ENCODE measurements at places on chromosomes 1 and 21.
A peak's percentile ranks its signal among the peaks of the same experiment; 100 is the strongest.

GRCh38 chr21:45318146-45318555, 30.5 kb upstream of the POFUT2 start:
- no peak for DNase-seq

DNA sequence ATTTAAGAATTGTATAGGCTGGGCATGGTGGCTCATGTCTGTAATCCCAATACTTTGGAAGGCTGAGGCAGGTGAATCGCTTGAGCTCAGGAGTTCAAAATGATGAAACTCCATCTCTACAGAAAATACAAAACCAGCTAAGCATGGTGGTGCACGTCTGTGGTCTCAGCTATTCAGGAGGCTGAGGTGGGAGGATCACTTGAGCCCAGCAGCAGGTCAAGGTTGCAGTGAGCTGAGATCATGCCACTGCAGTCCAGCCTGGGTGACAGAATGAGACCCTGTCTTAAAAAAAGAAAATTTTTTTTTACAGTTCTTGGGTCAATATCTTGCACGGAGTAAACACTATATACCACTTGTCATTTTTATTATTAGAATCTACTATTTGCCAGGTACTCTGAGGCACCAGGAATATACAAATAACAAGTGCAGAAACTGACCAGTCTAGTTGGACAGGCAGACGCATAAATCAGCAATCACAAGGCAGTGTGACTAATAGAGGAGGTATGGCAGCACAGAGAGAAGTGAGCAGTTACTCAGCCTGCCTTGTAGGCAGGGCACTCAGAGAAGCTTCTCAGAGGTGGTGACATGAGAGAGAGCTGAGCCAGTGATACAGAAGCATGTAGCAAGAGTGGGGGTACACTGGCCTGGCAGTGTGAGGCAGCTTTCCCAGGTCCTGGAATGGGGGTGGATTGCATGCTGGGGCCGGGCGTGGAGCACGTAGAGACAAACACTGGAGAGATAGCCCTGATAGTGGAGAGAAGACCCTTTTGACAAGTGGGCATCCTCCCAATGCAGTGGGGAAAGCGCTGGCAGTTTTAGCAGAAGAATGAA, 8.0 kb downstream of the PHLDA3 start:
- no peak for DNase-seq

- no peak for DNase-seq
These were observed 26.2 kb downstream of the RHEX start for GRCh38 chr1:206079135-206079534.

DNA sequence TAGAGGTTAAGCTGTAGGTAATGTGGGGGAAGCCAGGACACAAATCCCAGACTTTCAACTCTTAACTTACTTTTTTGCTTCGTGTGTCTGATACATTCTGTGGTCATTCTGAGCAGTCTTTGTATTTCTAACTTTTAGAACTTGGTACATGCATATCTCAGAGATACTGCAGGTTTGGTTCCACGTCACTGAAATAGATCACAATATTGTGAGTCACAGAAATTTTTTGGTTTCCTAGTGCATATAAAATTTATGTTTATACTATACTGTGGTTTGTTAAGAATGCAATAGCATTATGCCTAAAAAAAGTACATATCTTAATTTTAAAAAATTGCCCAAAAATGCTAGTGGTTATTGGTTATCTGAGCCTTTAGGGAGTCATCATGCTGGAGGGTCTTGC, 3.2 kb downstream of the URB2 start:
- DNase-seq, result no peak

DNA sequence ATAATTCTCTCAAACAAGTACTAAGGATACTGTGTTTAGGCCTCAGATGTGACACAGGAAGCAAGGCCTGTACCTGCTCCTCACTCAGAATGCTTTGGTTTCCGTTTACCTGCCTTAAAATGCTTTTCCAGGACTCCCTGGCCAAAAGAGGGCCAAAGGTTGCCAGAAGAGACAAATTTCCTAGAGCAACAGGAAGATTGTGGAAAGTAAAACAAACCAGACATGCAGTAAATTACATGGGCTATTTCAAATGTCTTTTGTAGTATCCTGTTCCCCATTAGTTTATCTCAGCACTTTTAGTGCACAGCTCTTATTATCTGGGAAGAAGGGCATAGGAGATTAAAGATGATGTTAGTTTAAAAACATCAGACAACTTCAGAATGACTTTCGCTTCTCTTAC, 280.0 kb downstream of the NFIA start:
- no peak for DNase-seq

DNA sequence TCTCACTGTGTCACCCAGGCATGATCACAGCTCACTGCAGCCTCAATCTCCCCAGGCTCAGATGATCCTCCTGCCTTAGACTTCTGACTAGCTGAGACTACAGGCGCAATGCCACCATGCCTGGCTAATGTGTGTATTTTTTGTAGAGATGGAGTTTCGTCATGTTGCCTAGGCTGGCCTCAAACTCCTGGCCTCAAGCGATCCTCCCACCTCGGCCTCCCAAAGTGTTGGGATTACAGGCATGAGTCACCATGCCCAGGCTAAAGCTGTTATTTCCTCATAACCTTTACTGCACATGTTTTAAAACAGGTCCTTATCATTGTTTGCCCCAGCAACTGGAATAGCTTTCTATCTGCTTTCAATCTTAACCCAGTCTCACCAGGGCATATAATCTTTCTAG, 2.9 kb downstream of the SARS1 start:
- DNase-seq, result no peak

DNA sequence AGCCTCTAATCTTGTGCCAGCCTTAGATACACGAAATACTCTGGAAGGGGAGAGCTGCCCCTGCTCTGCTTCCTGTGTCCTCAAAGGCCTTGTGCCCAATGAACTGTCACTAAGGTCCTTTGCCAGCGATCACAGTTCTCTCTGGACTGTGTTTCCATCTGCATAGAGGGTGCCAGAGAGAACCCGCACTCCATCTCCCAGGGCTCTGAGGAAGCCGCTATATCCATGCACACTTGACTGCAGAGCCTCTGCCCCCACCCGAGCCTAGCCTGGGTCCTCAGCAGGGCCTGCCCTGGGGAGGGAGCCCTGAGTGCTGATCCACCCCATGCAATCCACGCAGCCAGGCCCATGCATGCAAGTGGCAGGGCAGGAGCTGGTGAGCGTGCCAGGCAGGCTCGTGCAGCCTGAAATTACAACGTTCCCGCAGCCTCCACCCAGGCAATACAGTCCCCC, 30.6 kb upstream of the KIF21B start:
- DNase-seq, result no peak

DNA sequence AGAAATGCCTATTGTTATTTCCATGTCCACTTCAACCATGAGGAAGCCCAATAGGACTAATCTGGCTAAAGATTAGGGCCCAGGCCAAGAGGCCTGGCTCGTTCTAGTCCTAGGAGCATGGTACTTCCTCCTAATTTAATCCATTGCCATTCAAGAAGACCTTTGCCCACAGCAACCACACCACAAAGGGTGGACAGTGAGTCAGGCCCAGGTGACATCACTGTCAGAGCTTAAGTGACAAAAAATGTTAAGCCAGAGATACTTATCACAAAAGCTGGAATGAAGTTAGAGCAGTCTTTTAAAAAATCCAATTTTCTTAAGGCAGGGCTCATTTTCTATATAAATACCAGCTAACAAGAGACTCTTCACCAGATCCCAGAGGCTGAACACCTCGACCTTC, at the start of gene SPRR3:
Gene SPRR3 (plus strand): TSS at position 368 of the 400 bp plus-strand sequence. CDS start 1,272 bp downstream, outside the sequence.
- no peak for DNase-seq

- no peak for DNase-seq
These were observed 25.8 kb downstream of the IL6R start for GRCh38 chr1:154430903-154431302.

GRCh38 chr1:75625795-75626194, 14.9 kb upstream of the SLC44A5 start:
- no peak for DNase-seq

DNA sequence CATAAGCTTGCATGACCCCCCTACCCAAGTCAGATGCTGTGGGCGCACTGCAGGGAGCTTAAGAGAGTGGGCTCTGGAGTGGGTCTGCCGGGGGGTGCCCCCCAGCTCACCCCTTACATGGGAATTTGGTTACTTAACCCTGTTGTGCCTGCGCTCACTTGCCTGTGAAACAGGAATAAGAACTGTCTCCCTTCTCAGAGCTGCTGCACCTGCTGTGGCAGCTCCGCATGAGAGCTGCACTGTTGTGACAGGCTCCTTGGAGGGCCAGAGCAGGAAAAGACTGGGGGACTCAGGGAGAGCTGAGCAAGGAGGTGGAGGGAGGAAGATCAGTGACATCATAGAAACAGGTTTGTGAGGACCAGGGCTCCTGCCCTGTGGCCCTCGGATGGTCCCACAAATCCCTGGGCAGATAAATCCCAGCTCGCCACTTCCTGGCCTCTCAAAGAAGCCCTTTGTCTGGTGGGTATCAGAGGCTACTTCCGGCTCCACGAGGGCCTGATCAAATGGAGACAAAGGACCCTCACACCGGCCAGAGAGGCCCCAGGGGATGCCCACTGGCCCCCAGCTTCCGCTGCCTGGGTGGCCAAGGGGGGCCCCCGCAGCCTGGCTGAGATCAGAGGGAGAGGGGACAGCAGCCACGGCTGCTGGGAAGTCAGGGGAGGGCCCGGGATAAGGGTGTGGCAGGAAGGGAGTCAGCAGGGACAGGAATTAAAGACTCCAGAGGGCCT, 28.9 kb upstream of the LAPTM5 start:
- DNase-seq, result peak; percentile 29

- DNase-seq, result no peak
These were observed 305.0 kb upstream of the ST6GALNAC5 start for GRCh38 chr1:76562292-76562691.

DNA sequence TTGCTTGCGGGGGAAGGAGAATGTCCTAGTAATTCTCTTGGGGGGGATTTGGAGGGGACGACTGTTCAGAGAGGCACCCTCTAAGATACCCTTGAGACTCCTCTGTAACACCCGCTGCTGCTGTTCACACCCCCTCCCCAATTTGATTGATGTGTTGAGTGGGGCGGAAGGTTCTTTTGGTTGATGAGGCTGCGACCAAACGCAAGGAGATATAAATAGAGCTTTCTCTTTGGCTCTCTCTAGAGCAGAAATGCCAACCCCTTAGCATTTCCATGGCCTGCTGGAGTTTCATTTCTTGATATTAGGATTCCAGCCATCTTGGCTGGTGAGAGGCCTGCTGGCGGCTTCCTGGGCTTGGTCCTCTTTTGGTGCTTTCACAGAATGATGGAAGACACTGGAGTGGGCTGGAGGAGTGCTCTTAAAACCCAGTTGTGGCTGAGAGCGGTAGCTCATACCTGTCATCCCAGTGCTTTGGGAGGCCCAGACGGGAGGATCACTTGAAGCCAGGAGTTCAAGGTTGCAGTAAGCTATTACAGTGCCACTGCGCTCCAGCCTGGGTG, 2.0 kb downstream of the PIK3CD start:
- no peak for DNase-seq

DNA sequence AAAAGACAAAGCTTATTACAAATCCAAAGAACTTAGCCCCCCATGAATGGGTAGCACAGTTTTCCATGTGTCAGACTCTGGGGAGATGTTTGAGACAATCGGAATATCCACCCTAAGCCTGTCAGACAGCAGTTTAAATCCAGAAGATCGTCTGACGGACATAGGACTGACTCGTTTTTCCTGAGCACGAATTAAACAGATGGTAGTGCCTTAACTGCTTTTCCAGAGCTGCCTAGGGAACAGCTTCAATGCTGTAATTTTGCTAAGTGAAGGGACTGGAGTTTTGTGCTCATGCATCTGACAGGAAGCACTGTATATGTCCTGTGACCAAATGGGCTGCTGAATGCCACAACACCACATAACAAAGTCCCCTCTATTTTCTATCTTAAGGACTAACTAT, 48.6 kb downstream of the PCNX2 start:
- no peak for DNase-seq

- DNase-seq, result no peak
These were observed 236.4 kb downstream of the SPATA17 start for GRCh38 chr1:217867446-217867995.

DNA sequence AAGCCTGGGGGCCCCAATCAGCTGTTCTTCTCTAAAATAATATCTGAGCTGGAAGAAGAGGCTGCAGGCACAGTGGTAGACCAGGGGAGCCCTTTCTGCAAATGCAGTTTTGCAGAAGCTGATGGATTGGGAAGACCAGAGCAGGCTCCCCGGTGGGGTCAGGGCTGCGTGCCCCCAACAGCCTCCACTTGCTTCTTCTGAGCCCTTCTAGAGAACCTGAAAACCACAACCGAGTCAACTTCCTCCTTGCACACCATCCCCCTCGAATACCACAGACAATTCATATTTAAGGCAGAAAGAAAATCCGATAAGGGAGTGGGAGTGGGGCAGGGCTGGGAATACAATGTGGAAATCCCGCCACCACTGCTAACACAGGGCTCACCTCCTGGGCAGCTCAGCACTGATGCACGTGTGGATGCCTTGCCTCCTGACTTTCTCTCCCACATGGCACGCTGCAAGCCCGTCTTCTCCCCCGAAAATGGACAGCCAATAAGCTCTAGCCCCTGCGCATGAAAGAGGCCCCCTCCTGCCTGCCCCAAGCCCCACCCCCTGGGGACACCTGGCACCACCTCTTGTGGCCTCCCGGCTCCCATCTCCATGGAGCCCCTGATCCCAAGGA, 25.4 kb upstream of the ALDH4A1 start:
- DNase-seq, result no peak

DNA sequence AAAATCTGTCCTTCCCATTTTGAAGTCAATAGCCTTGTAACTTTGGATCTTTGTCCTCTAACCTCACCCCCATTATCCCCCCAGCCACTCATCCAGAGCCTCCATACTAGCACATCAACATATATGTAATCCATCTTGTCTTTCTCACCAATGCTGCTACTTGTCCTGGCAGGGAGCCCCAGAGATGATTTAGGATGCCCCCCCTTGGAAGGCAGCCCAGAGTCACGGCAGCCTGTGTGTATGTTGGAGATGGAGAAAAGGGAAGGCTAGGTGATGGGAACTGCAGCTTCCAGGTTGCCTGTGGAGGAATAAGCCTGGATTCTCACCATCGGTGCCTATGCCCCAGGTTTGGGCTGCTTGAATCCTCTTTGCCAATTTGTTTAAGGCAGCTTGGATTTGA, 51.7 kb upstream of the SCMH1 start:
- DNase-seq, result no peak

DNA sequence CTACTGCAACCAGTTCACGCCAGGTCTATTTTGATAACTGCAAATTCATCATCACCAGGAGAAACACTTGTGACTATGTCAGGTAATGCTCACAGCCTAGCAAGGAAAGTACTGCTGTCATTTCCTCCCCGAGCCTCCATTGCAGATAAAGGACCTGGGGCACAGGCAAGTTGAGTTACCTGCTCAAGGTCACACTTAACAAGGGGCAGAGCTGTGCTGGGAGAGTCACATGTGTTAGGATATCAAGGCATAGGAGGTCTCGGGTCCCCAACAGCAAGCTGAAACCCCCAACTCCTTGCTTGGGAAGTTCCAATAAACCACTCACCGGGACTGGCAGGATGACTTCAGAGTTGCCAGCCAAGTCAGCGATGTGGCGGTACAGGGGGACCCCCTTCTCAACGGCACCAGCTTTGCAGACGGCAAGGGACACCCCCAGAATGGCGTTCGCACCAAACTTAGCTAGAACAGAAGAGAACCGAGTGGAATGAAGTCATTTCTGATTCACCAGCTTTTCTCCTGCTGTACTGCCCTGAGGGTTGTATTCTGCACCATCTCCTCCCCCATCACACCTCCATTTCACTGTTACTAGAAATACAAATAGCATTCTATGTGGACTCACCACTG, 11.6 kb downstream of the ENO1 start:
- no peak for DNase-seq

GRCh38 chr1:10865518-10866320, 69.3 kb upstream of the CASZ1 start:
- DNase-seq, result no peak

All from hypothalamus (tissue), 51 donors.